ENCODE measurements at places on chromosomes 7 and 10.

DNA sequence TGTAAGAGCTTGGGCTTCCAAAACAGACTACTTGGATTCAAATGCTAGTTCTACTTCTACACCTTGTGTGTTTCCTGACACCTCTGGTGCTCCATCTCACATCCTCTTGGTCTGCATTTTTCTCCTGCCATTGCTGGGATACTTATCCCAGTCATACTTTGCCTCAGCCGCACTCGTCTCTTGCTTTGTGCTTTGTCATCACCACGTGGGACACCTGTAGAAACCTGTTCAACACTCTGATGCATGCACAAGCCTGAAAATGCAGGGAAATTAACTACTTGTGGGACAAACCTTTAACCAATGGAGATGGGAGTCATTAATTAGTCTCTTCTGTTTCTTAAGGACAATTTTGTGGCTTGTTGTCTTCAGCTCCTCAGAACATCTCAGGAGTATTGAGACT, 94.2 kb upstream of the PHYHIPL start:
- no peak for DNase-seq

DNA sequence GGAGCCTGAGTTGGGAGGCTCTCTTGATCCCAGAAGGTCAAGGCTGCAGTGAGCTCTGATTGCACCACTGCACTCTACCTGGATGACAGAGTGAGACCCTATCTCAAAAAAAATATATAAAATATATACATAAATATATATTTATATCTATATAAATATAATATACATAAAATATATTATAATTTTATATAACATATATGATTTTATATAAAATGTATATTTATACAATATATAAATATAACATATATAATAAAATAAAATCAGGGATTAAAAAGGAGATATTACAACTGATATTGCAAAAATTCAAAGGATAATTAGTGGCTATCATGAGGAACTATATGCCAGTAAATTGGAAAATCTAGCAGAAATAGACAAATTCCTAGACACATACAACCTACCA, 353.5 kb upstream of the HPS1 start:
- no peak for DNase-seq

- DNase-seq, result no peak
These were observed 23.5 kb upstream of the GPR146 start for GRCh38 chr7:1020849-1021251.

DNA sequence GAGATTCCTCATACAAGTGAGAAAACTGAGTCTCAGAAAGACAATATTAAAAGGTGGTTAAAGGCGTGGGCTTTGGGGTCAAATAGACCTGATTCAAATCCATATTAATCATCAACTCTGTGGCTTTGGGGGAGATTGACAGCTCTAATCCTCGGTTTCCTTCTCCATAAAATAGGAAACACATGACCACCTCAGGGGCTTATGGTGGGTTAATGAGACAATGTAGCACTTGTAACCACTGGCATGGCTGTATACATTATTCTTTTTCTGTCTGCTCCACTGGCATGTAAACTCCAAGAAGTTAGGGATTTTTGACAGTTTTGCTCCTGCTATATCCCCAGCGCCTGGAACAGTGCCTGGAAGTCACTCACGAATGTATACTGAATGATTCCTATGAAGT, 120.8 kb upstream of the GAD2 start:
- DNase-seq, result no peak

- DNase-seq, result no peak
These were observed 222.9 kb downstream of the GLRX3 start for GRCh38 chr10:130358981-130359650.

DNA sequence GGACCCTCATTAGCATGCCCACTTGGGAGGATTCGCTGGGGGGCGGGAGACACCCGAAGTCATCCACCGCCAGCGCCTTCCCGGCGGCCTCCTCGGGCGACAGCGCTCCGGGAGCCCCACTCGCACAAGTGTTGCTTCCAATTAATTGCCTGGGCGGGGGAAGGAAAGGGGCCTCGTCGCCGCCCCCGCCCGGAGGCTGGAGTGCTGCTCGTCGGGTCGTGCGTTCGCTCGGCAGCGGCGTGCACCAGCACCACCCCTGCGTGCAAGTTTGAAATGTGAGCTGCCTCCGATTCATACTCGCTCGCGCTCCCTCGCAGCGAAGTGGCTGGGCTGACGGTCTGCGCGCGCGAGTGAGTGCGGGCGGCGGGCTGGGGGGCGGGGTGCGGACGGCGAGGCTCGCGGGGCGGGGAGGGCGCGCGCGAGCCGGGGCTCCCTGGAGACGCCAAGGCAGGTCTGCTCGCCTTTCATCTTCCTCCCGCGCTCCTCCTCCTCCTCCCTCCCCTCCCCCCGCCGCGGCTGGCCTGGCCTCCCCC, 104.6 kb upstream of the PPIF start:
- DNase-seq, result no peak

DNA sequence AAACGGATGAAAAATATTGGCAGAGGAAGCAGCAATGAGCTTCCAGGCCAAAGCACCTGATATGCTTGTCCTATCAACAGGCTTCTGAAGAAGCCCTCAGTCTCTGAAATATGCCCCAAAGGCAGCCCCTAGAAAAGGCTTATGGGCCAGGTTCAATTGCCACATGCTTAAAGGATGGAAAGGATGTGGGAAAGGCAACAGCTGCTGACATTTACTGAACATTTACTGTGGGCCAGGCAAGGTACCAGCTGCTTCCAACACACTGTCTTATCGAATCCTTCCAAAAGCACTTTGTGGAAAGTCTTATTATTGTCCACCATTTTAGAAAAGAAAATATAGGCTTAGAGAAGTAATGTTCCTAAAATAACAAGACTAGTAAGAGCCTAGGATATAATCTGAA, 56.5 kb downstream of the DOCK4 start:
- no peak for DNase-seq

- DNase-seq, result no peak
These were observed 549.4 kb downstream of the SORCS1 start for GRCh38 chr10:106615081-106615480.

DNA sequence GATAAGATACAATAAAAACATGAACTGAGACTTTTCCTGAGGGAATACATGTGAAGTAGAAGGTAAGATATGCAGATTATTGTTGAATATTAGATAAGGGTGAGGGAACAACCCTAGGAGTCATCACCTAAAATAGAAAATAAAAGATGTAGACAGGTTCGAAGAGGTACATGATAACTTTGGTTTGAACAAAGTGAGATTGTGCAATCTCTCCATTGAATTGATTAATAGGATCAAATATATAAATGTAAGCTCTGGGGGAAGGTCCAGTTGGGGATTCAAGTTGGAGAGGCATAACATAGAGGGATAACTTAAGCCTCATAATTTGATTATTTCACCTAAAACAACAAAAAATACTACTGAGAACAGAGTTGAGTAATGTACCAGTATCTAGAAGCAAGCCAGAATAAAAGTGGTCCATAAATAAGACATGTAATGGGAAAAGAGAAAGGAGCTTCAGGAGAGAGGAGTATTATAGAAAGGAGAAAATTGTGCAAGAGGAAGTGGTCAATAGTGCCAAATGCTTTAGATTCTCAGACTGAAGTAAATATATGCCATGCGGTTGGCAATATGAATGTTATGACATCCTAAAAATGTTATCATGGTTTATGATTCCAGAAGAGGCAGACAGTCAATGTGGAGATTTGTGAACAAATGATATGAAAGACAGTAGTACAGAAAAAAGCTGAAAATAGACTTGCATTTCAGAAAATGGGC, 282.3 kb upstream of the CHRM2 start:
- no peak for DNase-seq

DNA sequence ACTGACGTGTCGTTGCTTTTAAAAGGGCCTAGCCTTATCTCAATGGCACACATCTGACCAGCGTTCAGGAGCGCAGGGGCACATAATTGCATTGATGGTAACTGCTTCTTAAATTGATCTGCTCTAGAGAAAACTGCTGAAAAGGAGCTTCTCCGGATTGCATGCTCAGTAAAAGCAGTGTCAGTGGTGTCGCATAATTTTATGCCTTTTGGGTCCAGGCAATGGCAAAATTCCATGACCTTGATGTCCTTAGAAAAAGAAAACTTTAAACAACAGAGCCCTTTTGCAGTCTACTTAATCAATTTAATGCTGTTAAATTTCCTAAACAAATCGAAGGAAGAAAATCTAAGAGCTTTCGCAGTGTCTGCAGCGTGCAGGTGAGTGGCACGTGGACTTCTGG, 75.7 kb downstream of the PTPRE start:
- no peak for DNase-seq

- DNase-seq, result no peak
These were observed 96.2 kb upstream of the SVIL start for GRCh38 chr10:29730969-29731368.

Data from urinary bladder (tissue), 4 donors.